ENCODE measurements at places on chromosomes 1 and 21.

DNA sequence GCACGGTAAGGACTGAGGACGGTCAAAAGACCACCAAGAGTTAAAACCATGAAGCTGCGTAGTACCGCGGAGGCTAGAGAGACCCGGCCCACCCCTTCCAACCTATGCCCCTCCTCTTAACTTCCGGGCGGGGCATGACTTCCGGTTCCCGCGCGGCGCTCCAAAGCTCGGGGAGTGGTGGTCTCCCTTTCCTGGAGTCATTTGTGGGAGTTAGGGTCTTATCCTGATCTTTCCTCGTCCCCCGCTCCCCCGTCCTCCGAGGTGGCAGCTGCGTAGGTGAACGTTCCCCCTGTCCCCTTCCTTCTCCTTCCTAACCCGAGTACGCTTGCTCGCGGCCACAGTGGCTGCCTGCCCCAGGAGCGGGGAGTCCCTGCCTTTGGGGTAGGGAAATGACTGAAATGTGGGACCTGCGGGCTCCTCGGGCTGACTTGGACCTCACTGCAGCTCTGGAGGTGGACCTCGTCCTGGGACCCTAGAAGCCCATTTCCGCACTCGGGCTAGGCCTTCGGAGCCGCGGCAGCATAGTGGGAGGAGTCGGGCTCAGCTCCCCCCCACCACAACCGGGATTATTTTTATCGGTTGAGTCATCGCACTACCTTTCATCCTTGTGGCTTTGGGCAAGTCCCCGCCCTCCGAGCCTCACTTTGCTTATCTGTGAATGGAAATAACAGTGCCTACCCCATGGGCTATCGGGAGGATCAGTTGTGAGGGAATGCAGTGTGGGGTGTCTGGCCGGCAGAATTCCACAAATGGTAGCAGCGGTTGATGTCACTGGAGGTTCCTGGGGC, 24.1 kb downstream of the CELA3A start:
- DNase-seq, result peak; percentile 93

DNA sequence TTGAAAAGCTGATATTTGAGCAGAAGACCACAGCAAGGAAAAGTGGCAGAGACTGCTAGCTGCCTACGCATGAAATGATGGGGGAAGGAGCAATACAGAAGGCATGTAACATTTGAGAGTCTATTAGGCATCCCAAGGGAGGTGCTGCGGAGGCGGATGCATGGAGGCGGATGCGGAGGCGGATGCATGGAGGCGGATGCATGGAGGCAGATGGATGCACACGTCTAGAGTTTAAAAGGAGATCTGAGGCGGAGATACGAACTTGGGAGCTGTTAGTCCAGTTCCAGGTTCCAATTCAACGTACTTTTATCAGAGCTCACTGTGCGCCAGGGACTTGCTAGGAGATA, 744 bp upstream of the DDX20 start:
- peak; percentile 57 for DNase-seq

DNA sequence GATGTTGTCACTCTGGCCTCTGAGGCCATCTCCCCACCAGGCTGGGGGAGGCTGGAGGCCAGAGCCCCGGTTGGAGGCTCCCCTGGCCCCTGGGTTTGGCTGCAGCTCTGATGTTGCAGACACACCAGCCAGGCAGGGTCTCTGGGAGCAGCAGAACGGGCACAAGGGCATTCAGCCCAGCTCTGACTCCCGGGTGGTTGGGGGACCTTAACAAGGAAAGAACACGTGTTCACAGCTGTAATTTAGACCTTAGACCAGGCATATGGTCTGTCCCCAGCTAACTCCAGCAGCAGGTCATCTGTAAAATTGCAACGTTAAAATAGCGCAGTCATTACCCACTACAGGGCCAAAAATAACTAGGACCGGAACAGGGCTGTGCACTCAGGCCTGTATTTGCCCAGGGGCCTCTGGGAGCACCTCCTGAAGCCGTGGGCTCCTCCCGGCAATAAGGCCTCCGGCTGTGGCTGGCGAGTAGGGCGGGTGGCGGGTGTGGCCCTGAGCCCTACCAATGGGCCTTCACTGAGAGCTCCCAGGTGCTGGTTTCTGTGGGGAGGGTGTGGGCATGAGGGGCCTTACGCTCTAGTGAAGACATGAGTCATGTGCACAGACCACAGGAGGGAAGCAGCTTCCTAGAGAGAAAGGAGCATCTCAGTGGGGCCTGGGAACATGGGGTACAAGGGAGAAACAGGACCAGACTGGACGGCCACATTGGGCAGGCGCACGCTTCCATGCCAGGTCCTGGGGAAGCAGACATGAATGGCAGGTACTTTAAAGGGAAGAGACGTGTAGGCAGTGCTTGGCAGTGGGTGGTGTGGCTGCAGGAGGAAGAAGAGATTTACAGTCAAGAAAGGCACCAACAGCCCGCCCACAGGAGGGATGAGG, 6.1 kb downstream of the LDLRAP1 start:
- DNase-seq, result no peak

- DNase-seq, result peak; percentile 70
These were observed 749 bp upstream of the TMEM39B start for GRCh38 chr1:32071758-32072621.
